Activated CD4-positive, alpha-beta T cell treated with anti-CD3 and anti-CD28 coated beads for 4 hours (primary cell): ENCODE measurements at places on chromosomes 2 and 18.

DNA sequence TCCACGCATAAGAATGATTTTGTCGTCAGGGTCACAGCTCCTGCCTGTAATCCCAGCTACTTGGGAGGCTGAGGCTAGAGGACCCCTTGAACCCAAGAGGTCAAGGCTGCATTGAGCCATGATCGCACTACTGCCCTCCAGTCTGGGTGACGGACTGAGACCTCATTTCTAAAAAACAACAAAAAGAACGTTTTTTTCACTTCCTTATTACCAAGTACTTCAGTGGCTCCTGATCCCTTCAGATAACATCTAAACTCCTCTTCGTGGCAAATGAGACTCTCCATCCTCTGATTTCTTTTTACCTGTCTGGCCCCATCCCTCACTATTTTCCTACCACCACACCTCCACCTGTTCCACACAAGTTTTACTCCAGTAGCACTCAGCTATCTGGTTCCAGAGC, 105.4 kb upstream of the TLK1 start:
- no peak for DNase-seq

- no peak for DNase-seq
Measured at GRCh38 chr18:59564561-59564960, 132.7 kb downstream of the CCBE1 start.

GRCh38 chr2:131042148-131042775, 51.0 kb downstream of the FAM168B start:
- no peak for DNase-seq

DNA sequence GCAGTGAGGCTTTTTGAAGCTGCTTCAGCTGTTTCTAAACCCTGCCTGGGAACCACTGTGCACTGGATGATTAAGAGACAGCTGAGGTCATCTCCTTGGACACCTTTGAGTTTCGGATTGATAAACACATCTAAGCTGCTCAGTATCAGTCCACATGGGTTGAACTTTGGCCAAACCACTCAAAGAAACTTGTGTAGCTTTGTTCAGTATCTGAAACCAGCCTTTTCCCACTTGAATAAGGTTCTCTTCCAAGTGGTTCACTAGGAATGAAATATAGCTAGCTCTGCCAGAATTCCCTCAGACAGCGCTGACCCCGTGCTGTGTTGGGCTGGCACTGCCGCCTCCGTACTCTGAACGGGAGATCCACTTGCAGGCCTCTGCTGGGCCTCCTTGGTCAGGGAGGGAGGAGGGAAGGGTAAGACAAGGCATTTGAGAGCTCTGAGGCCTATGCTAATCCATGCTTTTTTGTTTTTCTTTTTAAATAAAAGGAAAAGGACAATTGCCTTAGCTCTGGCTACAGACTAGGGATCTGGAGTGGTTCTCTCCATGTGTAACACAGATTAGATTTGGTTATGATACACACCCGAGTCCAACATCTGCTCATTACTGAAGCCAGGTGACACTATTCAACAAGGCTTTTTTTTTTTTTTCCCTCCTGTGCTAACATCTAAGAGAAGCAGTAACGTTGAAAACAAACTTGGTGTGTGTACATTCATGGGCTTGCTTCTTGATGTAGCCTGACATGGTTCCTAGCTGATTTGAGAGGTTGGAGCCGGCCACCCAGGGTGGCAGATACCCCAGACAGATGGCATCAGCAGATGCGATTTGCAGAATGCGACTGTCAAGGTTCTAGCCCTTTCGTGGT, 67.7 kb downstream of the NCK2 start:
- no peak for DNase-seq

DNA sequence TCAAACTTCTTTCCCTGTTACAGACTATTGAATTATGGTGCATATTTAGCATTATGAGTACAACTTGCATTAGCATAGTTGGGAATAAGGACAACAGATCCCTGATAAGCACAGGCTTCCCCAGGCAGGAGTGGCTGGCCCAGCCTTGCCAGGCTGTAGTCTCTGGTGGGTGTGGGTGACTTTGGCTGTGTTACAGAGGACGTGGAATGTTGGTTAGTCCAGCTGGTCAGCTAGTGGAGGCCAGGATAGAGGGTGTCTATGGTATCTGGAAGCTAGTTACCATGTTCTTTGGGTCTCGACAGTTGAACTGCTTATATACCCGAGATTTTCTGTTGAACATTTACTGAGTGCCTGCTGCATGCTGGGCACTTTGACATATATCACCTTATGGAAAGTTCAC, 4.7 kb downstream of the SH3RF3 start:
- no peak for DNase-seq

GRCh38 chr2:166762746-166763145, 125.5 kb upstream of the XIRP2 start:
- no peak for DNase-seq

- no peak for DNase-seq
Measured at GRCh38 chr2:217535957-217536708, 466.7 kb downstream of the TNS1 start.

GRCh38 chr2:237327175-237327950, 86.6 kb downstream of the COL6A3 start:
- no peak for DNase-seq

- no peak for DNase-seq
Measured at GRCh38 chr18:8811115-8811514, 105.8 kb downstream of the MTCL1 start.

- no peak for DNase-seq
Measured at GRCh38 chr2:43515248-43515647, 80.6 kb downstream of the THADA start.
